ENCODE measurements at places on chromosomes 12 and 14.

GRCh38 chr12:92045852-92046251 lies 99.8 kb downstream of the BTG1 start:
- DNase-seq: no peak

GRCh38 chr14:68234101-68234905 lies 414.7 kb downstream of the RAD51B start:
- DNase-seq: no peak

GRCh38 chr12:64650762-64651161 lies 40.5 kb downstream of the RASSF3 start:
- DNase-seq: no peak

GRCh38 chr12:42002563-42002962 lies 142.1 kb downstream of the GXYLT1 start:
- DNase-seq: no peak

GRCh38 chr14:72495668-72496067 lies 398.2 kb downstream of the DPF3 start:
- DNase-seq: no peak

GRCh38 chr14:67267576-67268328 lies 26.5 kb downstream of the PALS1 start:
- no peak for DNase-seq

- no peak for DNase-seq
These were observed 56.6 kb downstream of the EID3 start for GRCh38 chr12:104360157-104360556.

GRCh38 chr12:94033101-94033500 lies 115.3 kb upstream of the PLXNC1 start:
- no peak for DNase-seq

DNA sequence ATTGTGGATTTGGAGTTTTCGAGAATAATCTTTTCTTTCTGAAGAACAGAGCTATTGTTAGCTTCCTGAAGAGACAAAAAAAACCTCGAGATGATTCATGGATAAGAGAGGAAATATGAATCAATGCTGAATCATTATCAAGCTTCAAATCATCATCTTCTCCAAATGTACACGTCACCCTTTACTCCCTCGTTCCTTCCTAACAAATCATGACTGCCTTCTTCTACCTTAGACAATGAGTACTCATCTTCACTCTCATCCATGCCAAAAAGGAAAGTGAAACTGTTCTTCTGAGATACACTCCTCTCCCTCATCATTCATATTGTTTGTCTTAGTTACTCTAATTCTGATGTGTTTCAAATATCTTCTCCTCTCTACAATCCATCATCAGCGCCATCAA lies 1115.8 kb upstream of the ATXN7L3B start:
- no peak for DNase-seq

GRCh38 chr14:42002141-42002540 lies 395.5 kb downstream of the LRFN5 start:
- no peak for DNase-seq

DNA sequence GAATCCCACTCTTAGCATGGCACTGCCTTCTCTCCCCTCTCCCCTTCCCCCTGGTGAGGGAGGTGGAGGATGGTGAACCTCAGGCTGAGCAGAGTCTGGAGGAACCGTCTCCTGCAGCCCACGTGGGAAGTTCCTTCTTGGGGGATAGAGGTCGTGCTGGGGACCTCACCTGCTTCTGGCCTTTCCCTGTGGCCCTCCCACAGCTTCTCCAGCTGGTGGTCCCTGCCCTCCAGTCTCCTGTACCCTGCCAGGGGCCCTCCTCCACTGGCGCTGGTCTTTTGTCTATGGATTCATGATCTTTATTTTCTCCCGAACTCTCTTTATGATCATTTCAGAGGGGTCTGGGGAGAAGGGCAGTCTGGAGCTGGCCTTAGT lies 9.0 kb upstream of the MTA1 start:
- DNase-seq: no peak

DNA sequence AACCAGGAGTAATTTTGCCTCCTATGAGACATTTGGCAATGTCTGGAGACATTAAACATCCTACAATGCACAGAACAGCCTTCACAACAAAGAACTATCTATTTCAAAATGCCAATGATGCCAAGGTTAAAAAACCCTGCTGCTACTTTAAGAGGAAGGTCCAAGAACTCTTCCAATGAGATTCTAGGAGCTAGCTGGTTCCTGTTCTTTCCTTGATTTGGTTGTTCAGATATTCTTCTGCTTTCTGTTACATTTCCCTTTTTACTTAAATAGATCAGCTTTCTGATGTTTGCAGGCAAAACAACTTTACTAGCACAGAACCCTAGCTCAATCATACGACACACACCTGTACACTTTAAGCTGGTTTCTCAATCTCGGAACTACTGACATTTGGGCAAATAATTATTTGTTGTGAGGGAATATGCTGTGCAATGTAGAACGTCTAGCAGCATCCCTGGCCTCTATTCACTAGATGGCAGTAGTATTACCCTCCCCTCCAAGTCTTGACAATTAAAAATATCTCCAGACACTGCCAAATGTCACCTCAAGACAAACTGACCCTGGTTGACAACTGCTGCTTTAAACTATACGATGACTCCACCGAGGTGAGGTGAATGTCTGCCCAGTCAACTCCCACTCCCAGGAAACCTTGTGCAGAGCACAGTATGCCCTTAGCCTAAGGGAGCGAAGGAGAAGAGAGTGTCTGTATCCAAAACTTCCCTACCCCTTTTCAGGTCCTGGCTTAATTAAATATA lies 4.4 kb downstream of the BLTP3B start:
- DNase-seq: no peak

DNA sequence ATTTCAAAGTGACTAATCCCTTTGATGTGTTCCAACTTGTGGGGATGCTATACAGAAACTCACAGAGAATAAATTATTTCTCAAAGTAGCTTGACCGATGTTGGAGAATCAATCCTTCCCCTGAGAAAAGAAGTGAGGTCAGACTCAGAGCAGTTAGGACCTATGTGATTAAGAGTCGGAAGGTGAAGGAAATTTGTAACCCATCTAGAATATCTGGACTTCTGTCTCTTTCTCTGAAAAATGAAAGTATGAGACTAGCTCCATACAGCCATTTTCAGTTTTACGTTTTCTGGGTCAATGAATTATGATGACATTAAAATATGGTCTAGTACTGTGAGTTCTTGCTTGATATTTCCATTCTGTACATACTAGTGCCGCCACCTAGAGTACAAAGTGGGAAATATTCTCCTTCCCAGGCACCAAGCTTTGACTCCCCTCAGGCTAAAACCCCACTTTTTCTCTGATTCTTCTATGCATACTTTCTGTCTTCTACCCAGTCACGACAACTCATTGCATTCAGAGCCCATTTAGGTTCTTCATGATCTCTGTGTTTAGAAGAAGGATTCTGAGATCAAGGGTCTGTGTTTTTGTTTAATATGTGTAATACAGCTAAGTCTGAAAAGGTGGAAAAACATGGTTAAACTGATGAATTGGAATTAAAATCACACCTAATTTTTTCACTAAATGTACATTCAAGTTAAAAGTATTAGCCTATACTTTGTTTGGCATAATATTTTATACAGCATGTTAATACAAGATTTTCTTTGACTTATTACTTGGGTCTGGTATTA lies 6.9 kb upstream of the NTS start:
- no peak for DNase-seq

DNA sequence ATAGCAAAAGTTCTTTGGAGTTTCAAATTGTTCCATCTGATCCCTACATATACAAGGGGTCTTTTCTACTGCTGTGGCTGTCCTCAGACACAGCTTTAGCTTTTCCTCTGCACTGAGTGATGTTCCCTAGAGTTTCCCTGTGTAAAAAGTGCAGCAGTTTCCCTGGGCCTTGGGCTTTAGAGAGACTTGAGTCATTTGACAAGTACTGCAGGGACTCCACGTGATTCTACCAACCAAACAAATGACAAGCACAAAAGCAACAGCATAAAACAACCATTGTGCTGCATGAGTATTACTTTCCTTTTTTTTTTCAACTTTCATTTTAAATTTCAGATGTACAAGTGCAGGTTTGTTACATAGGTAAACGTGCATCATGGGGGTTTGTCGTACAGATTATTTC lies 272.8 kb downstream of the PDZRN4 start:
- no peak for DNase-seq

DNA sequence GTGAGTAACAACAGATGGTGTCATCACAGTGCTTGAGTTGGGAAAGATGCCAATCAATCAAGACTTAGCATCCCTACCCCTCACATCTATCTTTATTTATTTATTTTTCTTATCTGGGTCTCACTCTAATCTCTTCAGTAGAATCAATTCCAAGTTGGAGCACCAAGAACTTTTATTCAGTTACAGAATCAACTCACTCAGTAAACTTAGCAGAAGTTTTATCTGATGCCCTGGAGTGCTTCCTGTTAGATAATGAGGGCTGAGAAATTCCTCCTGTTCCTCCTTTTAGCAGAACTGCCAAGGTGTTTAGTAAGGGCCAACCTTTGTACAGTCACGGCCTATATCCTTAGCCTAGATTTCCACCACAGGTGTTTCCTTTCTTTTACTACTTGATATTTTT lies 11.3 kb upstream of the SLC5A8 start:
- DNase-seq: no peak

- no peak for DNase-seq
These were observed 16.7 kb downstream of the PPP1R13B start for GRCh38 chr14:103830511-103831270.

DNA sequence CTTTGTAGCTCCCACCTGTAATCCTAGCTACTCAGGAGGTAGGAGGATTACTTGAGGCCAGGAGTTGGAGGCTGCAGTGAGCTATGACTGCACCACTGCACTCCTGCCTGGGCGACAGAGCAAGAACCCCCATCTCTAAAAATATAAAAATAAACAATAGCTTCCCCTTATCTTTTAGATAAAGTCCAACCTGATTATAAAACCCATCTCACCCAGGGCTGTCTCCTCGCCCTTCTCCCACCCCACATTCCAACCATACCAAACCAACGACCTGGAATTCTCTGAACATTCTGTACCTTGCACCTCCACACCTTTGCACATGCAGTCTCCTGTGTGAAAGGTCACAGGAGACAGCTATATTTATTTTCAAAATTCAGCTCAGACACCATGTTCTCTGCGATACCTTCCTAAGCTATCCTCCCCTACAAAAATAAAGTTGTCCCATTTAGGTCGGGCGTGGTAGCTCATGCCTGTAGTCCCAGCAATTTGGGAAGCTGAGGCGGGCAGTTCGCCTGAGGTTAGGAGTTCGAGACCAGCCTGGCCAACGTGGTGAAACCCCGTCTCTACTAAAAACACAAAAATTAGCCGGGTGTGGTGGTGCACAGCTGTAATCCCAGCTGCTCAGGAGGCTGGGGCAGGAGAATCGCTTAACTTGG lies 7.7 kb downstream of the SLC7A7 start:
- DNase-seq: no peak

GRCh38 chr12:108175310-108175709 lies 46.2 kb downstream of the WSCD2 start:
- DNase-seq: no peak

- no peak for DNase-seq
These were observed 49.1 kb upstream of the OTOGL start for GRCh38 chr12:80050236-80050635.

DNA sequence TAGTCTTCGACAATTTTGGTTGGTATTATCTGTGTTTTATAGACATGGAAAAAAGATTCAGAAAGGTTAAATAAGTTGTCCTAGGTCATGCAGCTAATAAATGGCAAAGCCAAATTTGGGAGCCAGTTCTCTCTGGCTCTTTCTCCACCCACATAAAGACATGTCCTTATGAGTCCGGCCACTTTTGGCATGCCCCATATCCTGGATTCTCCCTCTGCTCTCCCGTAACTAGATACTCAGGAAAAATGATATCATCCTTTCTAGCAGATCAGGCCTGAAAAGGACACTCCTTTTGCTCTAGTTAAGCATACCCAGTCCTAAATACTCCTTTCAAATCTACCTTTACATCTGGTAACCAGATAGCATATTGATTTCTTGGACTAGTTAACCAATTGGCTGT lies 64.4 kb downstream of the TTLL5 start:
- DNase-seq: no peak

DNA sequence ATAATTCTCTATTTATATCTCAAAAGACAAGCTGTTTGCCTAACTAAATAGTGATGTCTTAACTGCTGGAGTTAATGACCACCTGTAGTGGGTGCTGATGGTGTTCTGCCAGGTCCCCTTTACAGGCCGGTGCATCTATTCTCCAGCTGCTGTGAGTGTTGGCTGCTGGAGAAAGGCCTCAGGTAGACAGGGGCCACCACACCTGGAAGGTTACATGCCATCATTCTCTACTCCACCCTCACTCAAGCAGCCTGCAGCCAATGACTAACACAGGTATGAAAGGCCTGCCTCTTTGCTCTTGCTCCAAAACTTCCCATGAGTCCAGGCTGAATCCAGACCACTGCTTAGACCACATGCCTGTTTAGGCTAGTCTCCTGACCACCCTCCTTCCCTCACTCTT lies 73.9 kb downstream of the RPS6KA5 start:
- no peak for DNase-seq

GRCh38 chr12:27592548-27592947 lies 68.5 kb downstream of the PPFIBP1 start:
- DNase-seq: no peak

DNA sequence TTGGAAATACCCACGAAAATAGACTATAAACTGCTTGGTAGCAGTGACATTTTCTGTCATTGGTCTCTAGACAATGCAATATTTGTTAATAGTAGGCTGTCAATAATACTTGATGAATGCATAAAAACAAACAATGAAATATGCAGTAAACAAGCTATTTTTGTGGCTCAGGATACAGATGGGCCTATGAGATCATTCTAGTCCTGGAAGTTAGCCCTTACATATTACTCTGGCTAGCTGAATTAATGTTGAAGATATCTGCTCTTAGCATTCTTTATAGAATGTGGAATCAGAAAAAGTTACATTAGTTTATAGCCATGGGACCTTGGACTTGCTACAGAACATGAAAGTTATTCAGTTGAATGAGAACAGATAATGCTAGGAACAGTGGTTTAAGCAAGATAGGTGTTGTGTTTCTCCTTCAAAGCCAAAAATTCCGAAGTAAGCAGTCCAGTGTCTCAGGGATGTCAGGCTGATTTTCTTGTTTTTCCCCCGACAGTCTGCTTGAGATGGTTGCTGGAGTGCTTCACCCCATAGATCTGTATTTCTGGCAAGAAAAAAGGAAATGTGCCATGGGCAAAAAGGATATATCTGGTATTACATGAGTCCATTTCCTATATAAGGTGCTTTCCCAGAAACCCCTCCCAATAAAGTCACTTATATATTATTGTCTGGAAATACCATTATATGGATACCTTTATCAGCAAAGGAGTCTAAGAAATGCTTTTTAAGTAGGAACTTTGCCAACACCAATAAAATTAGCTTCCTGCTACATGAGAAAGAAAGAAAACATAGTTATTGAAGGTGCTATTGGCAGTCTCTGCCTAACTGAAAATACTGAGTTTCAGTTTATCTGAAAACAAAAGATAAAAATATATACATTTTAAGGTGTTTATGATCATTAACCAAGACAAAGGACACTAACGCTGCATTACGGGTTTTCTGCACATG lies 619.4 kb upstream of the ATP2B1 start:
- no peak for DNase-seq

GRCh38 chr12:55626154-55626553 lies 10.5 kb upstream of the OR10P1 start:
- no peak for DNase-seq

GRCh38 chr12:48109424-48109823 lies 3.5 kb upstream of the SENP1 start:
- DNase-seq: no peak

All from GOT3 (cell line).